ENCODE measurements at places on chromosomes 13 and 19.

GRCh38 chr13:59464926-59465325 lies 698.8 kb downstream of the DIAPH3 start:
- DNase-seq = no peak

DNA sequence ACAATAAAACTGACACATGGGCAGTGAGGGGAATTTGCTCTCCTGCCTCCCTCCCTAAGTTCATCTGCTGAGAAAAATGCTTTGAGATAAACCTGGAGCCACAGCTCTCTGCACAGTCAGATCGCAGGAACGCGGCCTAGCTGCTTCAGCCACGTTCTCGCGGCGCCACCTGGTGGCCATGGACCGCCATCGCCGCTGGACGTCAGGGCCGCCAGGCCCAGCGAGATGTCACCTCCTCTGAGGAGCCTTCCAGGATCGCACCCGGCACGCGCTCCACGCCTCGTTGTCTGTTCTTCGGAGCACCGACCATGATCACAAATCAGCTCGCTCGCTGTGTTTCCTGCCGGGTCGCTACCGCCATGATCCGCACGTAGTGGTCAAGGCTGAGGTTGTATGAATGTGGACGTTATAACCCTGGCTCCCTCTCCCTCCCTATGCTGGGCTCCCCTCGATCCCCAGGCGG lies 20.6 kb upstream of the USP29 start:
- DNase-seq = peak; percentile 65

DNA sequence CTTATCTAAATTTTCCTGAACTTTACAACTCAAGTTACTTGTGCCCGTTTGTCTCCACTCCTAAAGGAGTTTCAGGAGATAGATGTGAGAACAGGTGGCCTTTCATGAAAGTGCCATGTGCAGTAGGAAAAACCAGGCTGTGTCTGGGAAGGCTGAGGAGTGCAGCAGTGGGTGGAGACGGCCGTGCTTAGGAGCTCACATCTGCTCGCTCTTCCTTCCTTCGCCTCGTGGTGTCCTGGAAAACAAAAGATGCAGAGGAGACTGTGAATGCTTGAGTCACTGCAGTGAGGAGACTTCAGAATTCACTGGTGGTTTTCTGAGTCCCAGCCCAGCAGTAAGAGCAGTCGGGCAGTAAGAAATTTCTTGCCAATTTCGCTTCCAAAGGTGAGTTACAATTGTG lies 138.4 kb upstream of the RNF113B start:
- no peak for DNase-seq

DNA sequence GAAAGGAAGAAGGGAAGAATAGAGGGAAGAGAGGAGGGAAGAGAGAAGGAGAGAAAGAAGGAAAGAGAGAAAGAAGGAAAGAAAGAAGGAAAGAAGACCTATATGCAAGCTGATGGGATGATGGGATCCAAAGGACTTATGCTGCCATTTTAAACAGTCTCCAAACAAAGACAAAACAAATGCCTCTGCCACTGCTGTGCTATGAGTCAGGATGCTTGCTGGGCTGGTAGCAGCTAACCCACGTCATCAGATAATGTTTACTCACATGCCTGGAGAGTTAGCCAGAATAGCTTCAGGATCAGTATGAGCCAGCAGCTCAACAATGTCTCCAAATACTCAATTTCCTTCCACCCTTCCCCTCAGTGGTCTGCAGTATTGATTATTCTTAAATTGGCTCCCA lies 12.0 kb upstream of the ZNF274 start:
- no peak for DNase-seq

GRCh38 chr13:48901781-48902180 lies 73.9 kb upstream of the FNDC3A start:
- no peak for DNase-seq

DNA sequence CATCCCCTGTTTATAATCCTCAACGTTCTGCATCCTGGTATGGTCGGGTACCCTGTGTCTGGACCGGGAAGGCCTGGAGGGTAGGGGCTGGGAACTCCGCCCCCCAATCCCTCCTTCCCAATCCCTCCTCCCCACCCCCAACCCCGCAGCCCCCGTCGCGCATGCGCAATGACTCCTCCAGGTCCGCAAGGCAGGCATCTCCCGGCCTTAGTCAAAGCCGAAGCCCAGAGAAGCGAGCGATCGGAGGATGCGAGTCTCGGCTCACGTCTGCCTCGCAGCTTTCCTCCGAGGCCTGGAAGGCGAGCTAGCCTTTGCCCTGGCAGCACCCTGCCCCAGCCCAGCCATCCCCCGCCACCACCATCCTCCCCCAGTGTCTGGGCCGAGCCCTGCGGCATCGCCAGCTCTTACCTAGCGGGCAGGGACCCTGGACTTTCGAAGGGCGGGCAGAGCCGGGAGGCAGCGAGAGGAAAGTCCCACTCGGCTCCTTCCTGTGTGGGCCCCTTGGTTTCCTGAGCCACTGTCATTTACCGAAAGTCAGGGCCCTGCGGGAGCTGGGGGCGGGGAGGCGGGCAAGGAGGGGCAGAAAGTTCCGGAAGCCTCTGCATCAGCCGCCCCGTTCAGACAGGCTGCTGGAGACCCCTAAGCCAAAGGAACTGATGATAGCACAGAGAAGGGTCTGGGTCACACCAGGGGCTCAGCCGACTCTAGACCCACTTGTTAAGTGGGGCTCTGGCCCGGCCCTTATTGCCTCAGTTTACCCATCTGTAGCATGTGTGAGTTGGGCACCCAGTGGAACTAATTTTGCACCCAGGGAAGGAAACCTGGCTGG lies at the start of gene JAK3:
JAK3 (minus strand) TSS at position 445 of the 829 bp plus-strand sequence. CDS start 3,565 bp downstream, outside the sequence.
- DNase-seq = peak; percentile 91

GRCh38 chr13:75617230-75617629 lies 18.9 kb upstream of the LMO7 start:
- DNase-seq = no peak

- no peak for DNase-seq
Observed at GRCh38 chr13:42946927-42947326, 45.1 kb downstream of the EPSTI1 start.

- DNase-seq = no peak
Observed at GRCh38 chr13:112626124-112626523, 38.2 kb upstream of the TUBGCP3 start.

GRCh38 chr13:69565334-69565733 lies 542.3 kb upstream of the ATXN8OS start:
- peak; percentile 64 for DNase-seq

- no peak for DNase-seq
Observed at GRCh38 chr19:46205183-46205984, 24.2 kb upstream of the IGFL1 start.

DNA sequence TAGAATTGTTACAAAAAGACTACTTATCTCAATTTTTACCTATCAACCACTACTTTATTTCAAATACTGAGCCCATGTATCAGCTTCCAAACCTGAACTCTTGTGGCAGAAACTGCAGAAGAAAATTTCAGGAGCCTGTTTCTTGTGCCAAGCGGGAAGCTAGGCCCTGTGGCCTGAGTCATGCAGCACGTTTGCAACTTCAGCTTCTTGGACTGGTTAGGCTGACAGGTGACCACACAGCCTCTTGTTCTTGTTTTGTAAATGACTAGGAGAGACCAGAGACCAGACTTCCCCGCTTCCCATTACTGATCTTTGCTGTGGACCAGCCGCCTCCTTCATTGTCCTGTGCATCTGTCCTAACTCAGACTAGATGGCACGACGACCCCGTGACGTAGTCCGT lies 3.4 kb upstream of the LAMP1 start:
- no peak for DNase-seq

- no peak for DNase-seq
Observed at GRCh38 chr19:42086770-42087550, 11.0 kb downstream of the ZNF574 start.

- DNase-seq = no peak
Observed at GRCh38 chr13:78147905-78148304, 229.3 kb upstream of the EDNRB start.

DNA sequence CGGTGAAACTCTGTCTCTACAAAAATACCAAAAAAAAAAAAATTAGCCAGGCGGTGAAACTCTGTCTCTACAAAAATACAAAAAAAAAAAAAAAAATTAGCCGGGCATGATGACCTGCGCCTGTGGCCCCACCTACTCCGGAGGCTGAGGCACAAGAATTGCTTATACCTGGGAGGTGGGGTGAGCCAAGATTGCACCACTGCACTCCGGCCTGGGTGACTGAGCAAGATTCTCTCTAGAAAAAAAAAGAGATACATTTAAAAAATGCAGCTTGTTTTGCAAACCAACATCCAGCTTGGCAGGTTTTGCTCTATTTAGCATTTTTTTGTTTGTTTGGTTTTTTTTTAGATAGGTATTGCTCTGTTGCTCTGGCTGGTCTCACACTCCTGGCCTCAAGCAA lies 6.7 kb upstream of the PGPEP1 start:
- no peak for DNase-seq
